ENCODE measurements at places on chromosomes 6 and 20.

DNA sequence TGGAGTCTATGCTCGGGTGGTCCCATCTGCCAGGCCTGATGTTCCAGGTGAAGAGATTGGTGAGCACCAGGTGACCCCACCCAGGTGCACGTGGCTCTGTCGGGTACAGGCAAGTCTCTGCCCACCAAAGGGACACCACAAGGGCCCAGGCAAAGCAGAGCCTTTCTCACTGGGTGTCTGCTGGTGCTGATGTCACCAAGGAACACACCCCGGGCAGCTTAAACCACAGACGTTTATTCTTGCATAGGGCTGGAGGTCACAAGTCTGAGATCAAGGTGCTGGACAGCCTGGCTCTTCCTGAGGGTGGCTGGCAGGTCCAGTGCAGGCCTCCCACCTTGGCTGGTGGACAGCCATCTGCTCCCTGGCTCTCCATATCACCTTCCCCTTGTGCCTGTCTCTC lies 100.7 kb upstream of the CD93 start:
- H3K4me3 ChIP-seq, result no peak overlapping the region
- H3K36me3 ChIP-seq, result no peaks in the 10 kb centered on the region
- no peak for DNase-seq
- H3K4me1 ChIP-seq, result no peaks in the 10 kb centered on the region
- no peaks in the 10 kb centered on the region for H3K27me3 ChIP-seq

- H3K4me3 ChIP-seq, result no peak overlapping the region
- H3K27ac ChIP-seq, result no peak overlapping the region
- DNase-seq, result no peak
- no peaks in the 10 kb centered on the region for H3K4me1 ChIP-seq
Observed at GRCh38 chr20:38246357-38247165, 14.0 kb downstream of the KIAA1755 start.

- no peaks in the 10 kb centered on the region for H3K27me3 ChIP-seq
- no peaks in the 10 kb centered on the region for H3K36me3 ChIP-seq
- no peaks in the 10 kb centered on the region for H3K4me1 ChIP-seq
- no peak overlapping the region for H3K27ac ChIP-seq
- no peak overlapping the region for H3K4me3 ChIP-seq
Observed at GRCh38 chr6:54419885-54420284, 111.6 kb downstream of the TINAG start.

- no peaks in the 10 kb centered on the region for H3K4me1 ChIP-seq
- DNase-seq, result no peak
- no peak overlapping the region for H3K4me3 ChIP-seq
- H3K36me3 ChIP-seq, result peaks cover 3% of the 10 kb centered on the region
- no peaks in the 10 kb centered on the region for H3K27me3 ChIP-seq
- no peak overlapping the region for H3K27ac ChIP-seq
Observed at GRCh38 chr20:56637576-56637975, 8.5 kb downstream of the TFAP2C start.

GRCh38 chr6:143410859-143411270 lies 39.6 kb downstream of the ADAT2 start:
- H3K27me3 ChIP-seq, result no peaks in the 10 kb centered on the region
- no peak overlapping the region for H3K4me3 ChIP-seq
- no peaks in the 10 kb centered on the region for H3K36me3 ChIP-seq
- H3K4me1 ChIP-seq, result no peaks in the 10 kb centered on the region

- H3K36me3 ChIP-seq, result no peaks in the 10 kb centered on the region
- H3K27ac ChIP-seq, result no peak overlapping the region
- H3K4me3 ChIP-seq, result no peak overlapping the region
- no peaks in the 10 kb centered on the region for H3K27me3 ChIP-seq
Observed at GRCh38 chr20:19414600-19414999, 202.2 kb downstream of the SLC24A3 start.

DNA sequence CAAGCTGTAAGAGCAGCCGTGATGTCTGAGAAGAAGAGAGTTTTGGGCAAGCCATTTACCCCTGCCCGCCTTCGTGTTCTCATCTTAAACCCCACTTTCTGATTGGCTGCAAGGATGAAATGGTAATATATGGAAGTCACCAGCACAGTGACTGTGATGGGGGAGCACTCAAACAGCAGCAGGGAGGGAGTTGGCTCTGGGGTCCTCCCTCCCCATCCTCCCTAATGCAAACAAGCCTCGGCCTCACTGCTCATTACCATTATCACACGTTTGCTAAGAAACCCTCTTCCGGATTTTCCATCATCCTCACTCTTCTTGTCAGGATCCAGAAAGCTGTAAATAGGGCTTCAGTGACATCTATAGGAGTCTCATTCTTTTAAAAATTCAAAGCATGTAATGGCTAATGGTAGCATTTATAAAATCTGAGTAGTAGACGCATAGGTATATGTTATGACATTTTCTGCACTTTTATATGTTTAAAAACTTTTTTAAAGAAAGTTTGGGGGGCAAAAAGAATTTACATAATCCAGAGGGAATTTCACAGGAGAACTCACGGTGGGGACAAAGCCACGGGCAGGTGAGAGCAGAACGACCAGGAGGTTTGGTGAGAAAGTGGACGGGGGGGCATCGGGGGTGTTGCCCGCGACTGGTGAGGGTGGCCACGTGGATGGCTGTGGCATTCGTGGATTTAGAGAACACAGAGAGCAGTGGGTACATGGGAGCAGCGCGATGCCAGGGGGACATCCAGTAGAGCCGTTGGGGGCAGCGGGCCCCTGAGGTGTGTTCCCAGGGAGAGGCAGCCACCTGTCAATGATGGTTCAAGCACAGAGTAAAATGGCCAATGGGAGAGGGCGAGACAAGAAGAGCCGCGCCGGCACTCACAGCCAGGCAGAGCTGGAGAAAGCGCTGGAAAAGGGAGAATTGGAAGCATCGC lies 29.6 kb downstream of the SUMO4 start:
- H3K4me1 ChIP-seq, result peaks cover 7% of the 10 kb centered on the region
- no peaks in the 10 kb centered on the region for H3K36me3 ChIP-seq
- no peak overlapping the region for H3K27ac ChIP-seq
- DNase-seq, result peak; percentile 50
- H3K4me3 ChIP-seq, result no peak overlapping the region
- no peaks in the 10 kb centered on the region for H3K27me3 ChIP-seq

DNA sequence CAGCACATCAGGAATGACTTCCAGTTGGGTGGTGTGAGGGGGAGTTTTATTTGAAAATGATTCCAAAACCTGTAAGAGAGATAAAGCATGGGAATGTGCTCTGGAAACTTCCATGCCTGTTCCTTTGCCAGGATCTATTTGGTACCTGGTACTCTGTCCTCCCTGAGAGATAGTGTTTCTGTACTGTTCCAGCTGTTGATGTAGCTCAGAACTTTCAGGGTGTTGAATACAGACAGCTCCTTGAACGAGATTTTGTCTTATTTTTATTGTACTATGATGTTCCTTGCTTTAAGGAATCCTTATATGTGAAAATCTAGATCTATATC lies 148.7 kb upstream of the RIPOR2 start:
- peaks cover 18% of the 10 kb centered on the region for H3K4me1 ChIP-seq
- no peak for DNase-seq
- H3K27me3 ChIP-seq, result no peaks in the 10 kb centered on the region
- no peak overlapping the region for H3K27ac ChIP-seq
- no peak overlapping the region for H3K4me3 ChIP-seq

GRCh38 chr6:48067886-48068277 lies 43.1 kb downstream of the PTCHD4 start:
- H3K27me3 ChIP-seq, result no peaks in the 10 kb centered on the region
- peaks cover 11% of the 10 kb centered on the region for H3K4me1 ChIP-seq
- no peaks in the 10 kb centered on the region for H3K36me3 ChIP-seq
- no peak overlapping the region for H3K4me3 ChIP-seq

DNA sequence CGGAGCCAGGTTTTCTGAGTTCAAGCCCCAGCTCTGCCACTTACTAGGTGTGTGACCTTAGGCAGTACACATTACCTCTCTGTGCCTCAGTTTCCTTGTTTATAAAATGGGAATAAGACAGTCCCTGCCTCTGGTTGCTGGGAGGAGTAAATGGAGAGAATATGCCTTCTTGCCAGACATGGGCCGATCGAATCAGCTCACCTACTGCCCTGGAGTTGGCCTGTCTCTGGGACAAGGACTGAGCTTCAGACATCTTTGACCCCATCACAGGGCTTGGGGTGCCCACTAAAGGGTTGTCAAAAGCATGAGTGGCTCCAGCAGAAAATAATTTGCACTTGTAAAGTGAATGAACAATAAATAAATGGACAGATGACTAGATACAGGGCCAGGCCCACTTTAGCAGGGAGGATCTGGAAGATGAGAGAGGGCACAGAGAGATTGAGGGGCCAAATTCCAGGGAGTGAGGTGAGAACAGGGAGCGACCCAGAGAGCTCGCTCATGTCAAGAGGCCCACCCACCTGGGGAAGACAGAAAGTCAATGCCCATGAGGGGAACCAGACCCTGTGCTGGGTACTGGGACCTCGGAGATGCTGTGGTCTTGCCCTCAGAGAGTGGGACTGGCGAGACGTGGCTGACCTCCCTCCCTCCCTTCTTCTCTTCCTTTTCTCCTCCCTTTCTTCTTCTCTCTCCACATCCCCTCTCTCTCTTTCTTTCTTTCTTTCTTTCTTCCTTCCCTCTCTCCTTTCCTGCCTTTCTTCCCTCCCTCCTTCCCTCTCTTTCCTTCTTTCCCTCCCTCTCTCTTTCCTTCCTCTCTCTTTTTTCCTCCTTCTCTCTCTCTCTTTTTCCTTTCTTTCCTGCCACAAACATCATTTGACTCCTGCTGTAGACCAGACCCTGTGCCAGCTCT lies 3.9 kb upstream of the BPIFA2 start:
- no peaks in the 10 kb centered on the region for H3K36me3 ChIP-seq
- no peak overlapping the region for H3K4me3 ChIP-seq
- H3K27me3 ChIP-seq, result no peaks in the 10 kb centered on the region
- no peak for DNase-seq

DNA sequence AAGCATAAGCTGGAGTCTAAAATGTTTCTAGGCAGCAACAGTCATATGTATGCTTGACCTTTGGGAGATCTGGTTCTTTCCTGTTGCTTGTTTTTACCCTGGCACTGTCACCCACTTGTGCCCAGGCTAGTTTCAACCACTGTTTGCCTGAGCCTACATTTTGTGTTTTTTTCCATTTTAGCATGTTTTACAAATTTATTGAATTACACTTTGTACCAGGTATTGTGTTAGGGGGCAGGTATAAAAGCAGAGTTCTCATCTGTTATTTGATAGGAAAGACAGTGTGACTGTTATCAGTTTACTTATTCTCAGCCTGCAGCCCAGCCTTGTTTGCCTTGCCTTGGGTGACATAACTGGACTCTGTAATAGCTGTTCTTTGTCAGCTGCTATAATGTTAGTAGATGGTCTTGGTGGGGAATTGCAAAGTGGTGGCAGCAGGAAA lies 147.0 kb downstream of the CDKAL1 start:
- H3K36me3 ChIP-seq, result no peaks in the 10 kb centered on the region
- no peaks in the 10 kb centered on the region for H3K27me3 ChIP-seq
- H3K4me1 ChIP-seq, result no peaks in the 10 kb centered on the region
- no peak overlapping the region for H3K27ac ChIP-seq
- DNase-seq, result no peak
- H3K4me3 ChIP-seq, result no peak overlapping the region

GRCh38 chr6:128465368-128466343 lies 54.7 kb downstream of the PTPRK start:
- no peaks in the 10 kb centered on the region for H3K36me3 ChIP-seq
- H3K4me3 ChIP-seq, result no peak overlapping the region

- DNase-seq, result no peak
- H3K27me3 ChIP-seq, result no peaks in the 10 kb centered on the region
- no peaks in the 10 kb centered on the region for H3K4me1 ChIP-seq
- H3K36me3 ChIP-seq, result no peaks in the 10 kb centered on the region
- H3K27ac ChIP-seq, result no peak overlapping the region
- H3K4me3 ChIP-seq, result no peak overlapping the region
Observed at GRCh38 chr6:89242574-89243330, 25.6 kb upstream of the GABRR1 start.

- no peak overlapping the region for H3K4me3 ChIP-seq
- DNase-seq, result no peak
- no peaks in the 10 kb centered on the region for H3K36me3 ChIP-seq
- H3K27ac ChIP-seq, result no peak overlapping the region
- no peaks in the 10 kb centered on the region for H3K4me1 ChIP-seq
Observed at GRCh38 chr6:49978332-49979226, 9.2 kb upstream of the DEFB113 start.

DNA sequence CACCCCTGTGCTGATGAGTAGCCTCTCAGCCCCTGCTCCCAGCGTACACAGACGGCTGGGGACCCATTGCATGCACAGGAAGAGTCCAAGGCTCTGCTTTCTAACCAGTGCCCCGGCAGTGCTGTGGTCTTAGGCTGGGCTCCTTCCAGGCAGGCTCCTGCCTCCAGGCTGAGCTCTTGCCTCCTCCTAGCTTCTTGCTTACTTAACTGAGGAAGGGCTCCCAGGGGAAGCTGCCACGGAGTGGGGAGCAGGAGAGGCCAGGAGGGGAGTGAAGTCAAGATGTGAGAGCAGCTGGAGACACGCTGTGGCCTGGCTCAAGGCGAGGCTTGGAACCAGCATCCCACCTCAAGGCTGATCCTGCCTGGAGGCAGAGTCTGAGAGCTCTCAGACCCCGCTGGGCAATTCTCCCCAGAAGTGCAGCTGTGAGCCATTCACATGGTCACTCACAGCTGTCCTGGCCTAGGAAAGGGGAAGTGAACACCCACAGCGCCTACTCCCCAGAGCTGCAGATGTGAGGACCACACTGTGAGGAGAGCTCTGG lies 141.0 kb downstream of the TBXT start:
- H3K36me3 ChIP-seq, result no peaks in the 10 kb centered on the region
- DNase-seq, result no peak
- H3K4me1 ChIP-seq, result no peaks in the 10 kb centered on the region
- H3K27ac ChIP-seq, result no peak overlapping the region
- H3K4me3 ChIP-seq, result no peak overlapping the region

GRCh38 chr6:136089876-136090275 lies 160.2 kb downstream of the MTFR2 start:
- H3K4me1 ChIP-seq, result no peaks in the 10 kb centered on the region
- no peak overlapping the region for H3K27ac ChIP-seq
- H3K4me3 ChIP-seq, result no peak overlapping the region
- DNase-seq, result no peak
- no peaks in the 10 kb centered on the region for H3K36me3 ChIP-seq

- peaks cover 2% of the 10 kb centered on the region for H3K4me1 ChIP-seq
- peak; percentile 52 for DNase-seq
- H3K27ac ChIP-seq, result no peak overlapping the region
- H3K4me3 ChIP-seq, result no peak overlapping the region
- peaks cover 23% of the 10 kb centered on the region for H3K36me3 ChIP-seq
- H3K27me3 ChIP-seq, result no peaks in the 10 kb centered on the region
Observed at GRCh38 chr20:3857405-3857804, 10.8 kb downstream of the MAVS start.
